Activated CD4-positive, alpha-beta T cell treated with anti-CD3 and anti-CD28 coated beads, Interleukin-2, amount 50 U/mL, for 4 hours (primary cell): ENCODE measurements at places on chromosomes 7 and 10.

- no peak for DNase-seq
These were observed 68.9 kb downstream of the SLC29A4 start for GRCh38 chr7:5351507-5352265.

DNA sequence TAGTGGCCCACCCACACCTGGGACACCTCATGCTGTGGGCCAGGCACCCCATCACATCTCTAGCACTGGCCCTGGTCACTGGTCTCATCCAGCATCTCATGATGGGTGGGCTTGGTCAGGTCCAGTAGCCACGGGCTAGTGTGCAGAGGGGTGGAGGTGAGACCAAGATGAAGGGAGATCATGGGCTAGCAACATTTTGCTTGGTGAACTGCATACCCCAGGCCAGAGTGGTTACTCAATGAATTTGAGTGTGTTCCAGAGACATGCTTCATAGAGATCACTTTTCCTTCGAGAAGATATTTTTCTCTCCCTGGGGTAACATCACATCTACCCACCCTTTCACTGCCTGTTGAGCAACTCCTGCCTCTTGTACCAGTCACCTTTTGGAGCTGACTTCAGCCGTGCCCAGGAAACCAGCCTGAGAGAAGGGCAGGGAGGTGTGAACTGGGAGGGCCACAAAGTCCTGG, 44.2 kb downstream of the MINDY4 start:
- DNase-seq, result no peak

DNA sequence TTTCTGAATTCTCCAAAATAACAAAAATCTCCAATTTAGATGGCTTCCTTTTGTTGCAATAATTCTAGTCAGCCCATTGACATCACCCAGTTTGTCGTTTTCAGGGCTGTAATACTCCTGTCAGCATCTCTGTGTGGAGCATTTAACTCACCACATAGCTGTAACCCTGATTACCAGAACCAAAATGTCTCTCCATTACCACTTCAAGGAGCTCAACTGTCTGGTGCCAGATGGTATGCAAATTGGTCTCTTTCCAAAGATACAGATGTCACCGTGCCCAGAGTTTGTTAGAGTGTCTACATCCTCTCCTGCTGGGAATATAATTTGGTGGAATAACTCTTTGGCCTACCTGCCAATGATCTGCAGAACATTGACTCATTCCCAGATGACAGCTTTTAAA, 350.3 kb upstream of the POT1 start:
- no peak for DNase-seq

- DNase-seq, result no peak
These were observed 38.2 kb downstream of the CALML5 start for GRCh38 chr10:5461203-5461588.

- DNase-seq, result no peak
These were observed 133.4 kb upstream of the ABCB5 start for GRCh38 chr7:20482071-20482470.

GRCh38 chr7:138460649-138461607, 869 bp downstream of the TRIM24 start:
- peak; percentile 33 for DNase-seq

GRCh38 chr10:60140651-60141632, 234.6 kb upstream of the CCDC6 start:
- no peak for DNase-seq

GRCh38 chr7:18570890-18571478, 75.4 kb downstream of the HDAC9 start:
- no peak for DNase-seq

- DNase-seq, result peak; percentile 69
These were observed 21.3 kb downstream of the TMEM176B start for GRCh38 chr7:150778738-150779301.
